Osteoblast (primary cell): ENCODE measurements at places on chromosomes 16 and 17. TPM values are rescaled to one million over a fixed set of nuclear protein-coding genes. Genes with fewer than 3 reads are reported as not detected.

DNA sequence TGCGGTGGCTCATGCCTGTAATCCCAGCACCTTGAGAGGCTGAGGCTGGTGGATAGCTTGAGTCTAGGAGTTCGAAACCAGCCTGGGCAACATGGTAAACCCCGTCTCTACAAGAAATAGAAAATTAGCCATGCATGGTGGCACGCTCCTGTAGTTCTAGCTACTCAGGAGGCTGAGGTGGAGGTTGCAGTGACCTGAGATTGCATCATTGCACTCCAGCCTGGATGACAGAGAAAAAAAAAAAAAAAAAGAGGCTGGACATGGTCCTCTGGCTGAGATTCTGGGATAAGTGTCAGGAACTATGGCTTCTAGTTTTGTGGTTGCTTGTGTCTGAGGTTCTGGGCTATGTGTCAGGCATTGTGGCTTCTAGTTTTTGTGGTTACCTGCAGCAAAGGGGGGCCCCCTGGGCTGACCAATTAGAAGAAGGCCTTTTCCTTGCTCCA is 7.0 kb downstream of the KSR1 start:
- no peak overlapping the region for H3K27ac ChIP-seq
- DNase-seq: no peak
- no peak overlapping the region for H3K4me3 ChIP-seq

- H3K27me3 ChIP-seq: no peaks in the 10 kb centered on the region
- no peaks in the 10 kb centered on the region for H3K36me3 ChIP-seq
- DNase-seq: peak; percentile 53
- peak overlapping the region; percentile 45 for H3K4me3 ChIP-seq
- H3K4me1 ChIP-seq: peaks cover 18% of the 10 kb centered on the region
These were observed 22.9 kb upstream of the CORO6 start for GRCh38 chr17:29645515-29646051.

- H3K27me3 ChIP-seq: no peaks in the 10 kb centered on the region
- no peaks in the 10 kb centered on the region for H3K4me1 ChIP-seq
- H3K4me3 ChIP-seq: no peak overlapping the region
- H3K36me3 ChIP-seq: no peaks in the 10 kb centered on the region
- no peak for DNase-seq
These were observed 22.0 kb downstream of the PRSS54 start for GRCh38 chr16:58272855-58273254.

DNA sequence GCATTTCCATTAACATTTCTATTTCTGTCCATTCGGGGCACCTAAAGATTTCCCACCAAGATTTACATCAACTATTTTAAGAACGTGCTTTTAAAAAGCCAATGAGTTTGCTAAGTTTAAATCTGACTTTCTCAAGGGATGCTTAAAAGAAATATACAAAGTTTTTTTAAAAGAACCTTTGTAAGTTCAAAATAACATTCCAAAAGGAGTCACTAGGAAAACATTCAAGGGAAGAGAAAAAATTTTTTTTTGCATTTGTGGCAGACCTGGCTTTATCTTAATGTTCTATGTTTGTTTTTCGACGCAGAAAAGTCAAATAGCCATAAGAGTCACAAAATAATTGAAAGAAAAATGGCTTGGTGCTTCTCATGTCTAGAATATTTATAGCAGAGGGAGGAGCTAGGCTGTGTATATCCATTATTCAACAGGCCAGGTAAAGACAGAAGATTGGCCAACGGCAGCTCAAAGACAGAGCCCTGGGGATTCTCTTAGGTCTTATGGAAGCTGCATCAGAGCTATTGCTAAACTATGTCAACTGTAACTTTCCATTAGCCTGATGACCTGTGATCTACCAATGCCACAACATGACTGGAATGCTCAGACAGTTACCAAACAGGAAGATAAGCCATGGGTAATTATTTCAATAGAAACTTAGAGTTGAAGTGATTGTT is 37.8 kb upstream of the MYOCD start:
- H3K27me3 ChIP-seq: no peaks in the 10 kb centered on the region
- H3K4me1 ChIP-seq: peaks cover 15% of the 10 kb centered on the region
- peak overlapping the region; percentile 92 for H3K27ac ChIP-seq
- no peaks in the 10 kb centered on the region for H3K36me3 ChIP-seq
- no peak overlapping the region for H3K4me3 ChIP-seq
- DNase-seq: no peak

C17orf78 gene
- not detected in 2 replicates for total RNA-seq

GRCh38 chr17:2634361-2634960 is 41.0 kb downstream of the PAFAH1B1 start:
- peaks cover 26% of the 10 kb centered on the region for H3K36me3 ChIP-seq
- DNase-seq: no peak
- H3K4me3 ChIP-seq: no peak overlapping the region
- H3K27me3 ChIP-seq: no peaks in the 10 kb centered on the region
- no peak overlapping the region for H3K27ac ChIP-seq

OR3A3 gene
- total RNA-seq: not detected in 2 replicates

GRCh38 chr17:13374203-13375143 is 227.3 kb downstream of the HS3ST3A1 start:
- no peak overlapping the region for H3K27ac ChIP-seq
- H3K4me1 ChIP-seq: no peaks in the 10 kb centered on the region
- no peaks in the 10 kb centered on the region for H3K36me3 ChIP-seq
- no peak for DNase-seq
- H3K4me3 ChIP-seq: no peak overlapping the region

CASKIN2 gene
- total RNA-seq: 8.7 and 10.3 TPM in 2 replicates

- no peaks in the 10 kb centered on the region for H3K36me3 ChIP-seq
- DNase-seq: no peak
- no peak overlapping the region for H3K4me3 ChIP-seq
- peaks cover 4% of the 10 kb centered on the region for H3K4me1 ChIP-seq
- no peak overlapping the region for H3K27ac ChIP-seq
These were observed 4.0 kb downstream of the PYY start for GRCh38 chr17:43949781-43950180.

PPL gene
- total RNA-seq: 24.2 and 27.1 TPM in 2 replicates

- DNase-seq: no peak
- H3K4me1 ChIP-seq: peaks cover 24% of the 10 kb centered on the region
- H3K27ac ChIP-seq: no peak overlapping the region
- peaks cover 7% of the 10 kb centered on the region for H3K27me3 ChIP-seq
These were observed 44.8 kb upstream of the MYH10 start for GRCh38 chr17:8675306-8675705.

DNA sequence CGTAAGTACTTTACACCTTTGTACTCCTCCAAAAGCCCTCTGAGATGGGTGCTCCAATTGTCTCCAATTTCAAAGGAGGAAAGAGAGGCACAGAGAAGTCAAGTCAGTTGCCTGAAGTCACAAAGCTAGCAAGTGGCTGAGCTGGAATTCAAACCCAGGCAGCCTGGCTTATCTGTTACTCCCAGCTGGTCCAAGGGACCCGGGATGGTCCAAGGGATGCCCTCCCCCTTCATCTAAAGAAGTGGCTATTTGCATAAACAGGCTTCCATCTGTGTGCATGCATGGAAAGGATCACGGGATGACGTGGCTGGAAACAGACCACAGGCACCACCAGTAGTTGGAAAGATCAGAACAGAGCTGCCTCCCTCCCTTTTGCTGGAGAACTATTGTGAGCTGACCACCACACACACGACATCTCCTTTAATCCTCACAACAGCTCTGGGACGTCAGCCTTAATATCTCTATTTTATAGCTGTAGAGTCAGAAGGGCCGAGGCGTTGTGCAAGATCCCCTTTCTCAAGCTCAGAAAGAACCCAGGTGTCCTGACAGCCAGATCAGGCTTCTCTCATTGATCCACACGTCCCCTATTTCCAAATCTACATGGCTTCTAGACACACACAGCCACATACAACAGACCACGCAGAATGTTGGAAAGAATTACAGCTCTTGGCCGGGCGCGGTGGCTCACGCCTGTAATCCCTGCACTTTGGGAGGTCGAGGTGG is 10.9 kb upstream of the COL1A1 start:
- peaks cover 76% of the 10 kb centered on the region for H3K4me1 ChIP-seq
- no peaks in the 10 kb centered on the region for H3K36me3 ChIP-seq
- no peaks in the 10 kb centered on the region for H3K27me3 ChIP-seq
- peak overlapping the region; percentile 12 for H3K4me3 ChIP-seq
- peak overlapping the region; percentile 96 for H3K27ac ChIP-seq

DNA sequence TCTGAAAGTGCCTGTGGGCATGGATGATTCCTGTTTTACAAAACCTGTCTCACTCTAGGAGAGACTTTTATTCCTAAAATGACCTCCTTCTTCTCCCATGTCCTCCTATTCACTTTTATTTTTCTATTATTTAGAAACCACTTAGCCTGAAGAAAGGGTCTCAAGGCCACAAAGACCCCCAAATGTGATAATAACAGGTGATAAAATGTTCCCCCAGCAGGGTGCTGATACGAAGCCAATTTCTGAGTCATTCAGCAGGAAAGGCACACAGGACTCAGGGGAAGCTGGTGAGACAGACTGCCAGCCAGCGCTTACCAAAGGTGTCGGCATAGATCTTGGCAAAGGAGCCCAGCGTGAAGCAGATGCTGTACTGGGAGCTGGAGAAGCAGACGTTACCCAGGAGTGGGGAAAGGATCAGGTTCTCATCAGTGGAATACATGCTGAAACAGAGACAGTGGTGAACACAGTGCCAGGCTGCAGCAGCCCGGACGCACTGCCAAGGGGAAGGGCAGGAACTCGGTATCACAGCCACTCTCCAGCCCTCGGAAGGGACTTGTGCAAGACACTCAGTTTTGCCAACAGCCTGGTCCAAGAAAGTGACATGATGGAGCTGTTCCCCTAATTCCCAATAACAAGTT is 24.6 kb downstream of the HIGD1B start:
- peaks cover 79% of the 10 kb centered on the region for H3K36me3 ChIP-seq
- no peak for DNase-seq

DNA sequence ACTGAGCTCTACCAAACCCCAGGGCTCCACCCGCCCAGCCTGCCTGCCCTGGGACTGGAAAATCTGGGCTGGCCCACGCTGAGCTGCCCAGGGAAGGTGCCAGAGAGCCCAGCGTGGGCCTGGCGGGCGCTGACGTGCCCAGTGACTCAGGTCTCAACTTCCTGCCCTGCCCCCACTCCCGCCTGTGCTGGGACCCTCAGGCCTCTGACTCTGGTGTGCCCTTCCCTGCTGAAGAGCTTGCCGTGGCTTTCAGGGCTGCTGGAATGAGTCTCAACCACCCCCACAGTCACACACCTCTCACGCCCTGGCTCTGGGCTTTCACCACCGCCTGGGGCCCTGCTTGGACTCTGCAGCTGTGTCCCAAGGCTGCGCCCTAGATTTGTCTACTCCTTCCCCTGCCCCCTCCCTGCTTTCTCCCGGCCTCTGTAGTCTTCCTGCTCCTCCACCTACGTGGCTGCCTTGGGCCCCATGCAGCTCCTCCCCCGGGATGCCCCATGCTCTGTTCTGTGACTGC is 10.4 kb downstream of the LLGL1 start:
- H3K36me3 ChIP-seq: peaks cover 43% of the 10 kb centered on the region
- H3K4me1 ChIP-seq: peaks cover 12% of the 10 kb centered on the region
- peak overlapping the region; percentile 87 for H3K27ac ChIP-seq
- H3K4me3 ChIP-seq: no peak overlapping the region

GRCh38 chr16:22898131-22898530 is 84.2 kb downstream of the HS3ST2 start:
- H3K27me3 ChIP-seq: no peaks in the 10 kb centered on the region
- no peak overlapping the region for H3K4me3 ChIP-seq
- no peaks in the 10 kb centered on the region for H3K36me3 ChIP-seq
- no peak for DNase-seq

- no peak for DNase-seq
- H3K36me3 ChIP-seq: peaks cover 81% of the 10 kb centered on the region
- H3K27ac ChIP-seq: no peak overlapping the region
These were observed 39.5 kb downstream of the NDEL1 start for GRCh38 chr17:8475227-8475626.

DNA sequence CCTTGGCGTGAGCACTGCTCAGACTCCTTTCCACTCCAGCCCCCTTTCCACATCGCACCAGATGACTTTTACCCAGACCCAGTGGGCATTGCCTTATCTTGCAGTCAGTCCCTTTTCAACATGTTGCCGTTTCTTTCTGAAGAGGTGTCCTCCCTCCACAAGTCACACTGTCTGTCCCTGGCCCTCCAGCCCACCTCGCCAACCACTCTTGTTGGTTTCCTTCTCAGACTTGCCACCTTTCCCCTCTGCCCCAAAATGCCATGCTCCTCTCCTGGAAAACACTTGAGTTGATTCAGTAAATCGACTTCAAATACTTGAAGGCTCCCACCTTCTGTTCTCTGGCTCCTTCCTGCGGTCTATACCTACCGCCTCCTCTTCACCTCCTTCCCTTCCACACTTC is 7.5 kb upstream of the ADAM11 start:
- peak; percentile 76 for DNase-seq
- no peak overlapping the region for H3K27ac ChIP-seq
- H3K4me3 ChIP-seq: no peak overlapping the region
- H3K27me3 ChIP-seq: no peaks in the 10 kb centered on the region

- peak overlapping the region; percentile 9 for H3K4me3 ChIP-seq
- H3K27ac ChIP-seq: peak overlapping the region; percentile 84
- no peaks in the 10 kb centered on the region for H3K36me3 ChIP-seq
- peak; percentile 82 for DNase-seq
- H3K27me3 ChIP-seq: no peaks in the 10 kb centered on the region
These were observed 151.0 kb downstream of the IRX3 start for GRCh38 chr16:54135361-54136275.

DNA sequence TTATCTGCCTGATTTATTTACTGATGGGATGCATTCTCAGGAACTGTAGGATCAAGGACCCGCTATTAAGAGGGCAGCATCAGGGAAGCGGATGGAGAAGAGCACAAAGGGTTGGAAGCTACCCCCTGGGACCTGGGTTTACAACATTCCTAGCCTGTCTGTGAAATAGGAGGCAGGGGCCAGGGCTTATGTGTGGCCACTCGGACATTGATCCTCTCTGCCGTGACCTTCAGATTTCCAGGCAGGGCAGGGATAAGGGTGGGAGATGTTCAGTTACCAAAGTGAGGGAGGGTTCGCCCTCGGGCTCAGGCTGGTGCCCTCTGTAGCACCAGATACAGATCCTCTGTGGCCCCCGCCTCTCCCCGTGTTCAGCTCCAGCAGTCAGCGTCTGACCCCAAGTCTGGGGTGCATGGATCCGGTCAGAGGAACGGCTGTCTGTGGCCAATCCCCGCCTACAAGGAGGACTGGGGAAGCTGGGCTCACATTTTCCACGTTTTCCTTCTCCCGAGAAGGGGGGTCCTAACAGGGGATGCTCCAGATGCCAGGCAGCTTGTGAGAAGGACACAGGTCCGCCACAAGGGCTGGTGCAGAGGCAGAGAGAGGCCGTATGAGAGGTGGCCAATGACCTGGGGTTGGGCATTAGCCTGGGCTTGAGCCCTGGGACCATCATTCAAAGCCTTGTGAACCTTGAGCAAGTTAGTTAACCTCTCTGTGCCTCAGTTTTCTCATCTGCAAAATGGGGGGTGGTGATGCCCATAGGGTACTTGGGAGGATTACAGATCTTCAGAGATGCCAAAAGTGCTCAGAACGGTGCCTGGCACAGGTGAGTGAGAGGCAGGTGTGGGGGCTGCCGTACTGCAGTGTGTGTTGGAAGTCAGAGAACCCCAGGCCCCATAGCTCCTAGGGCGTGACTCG is 48.3 kb downstream of the ATP2C2 start:
- H3K27me3 ChIP-seq: peaks cover 22% of the 10 kb centered on the region
- H3K36me3 ChIP-seq: no peaks in the 10 kb centered on the region
- H3K4me1 ChIP-seq: no peaks in the 10 kb centered on the region
- no peak overlapping the region for H3K27ac ChIP-seq
- H3K4me3 ChIP-seq: no peak overlapping the region
